Fibroblast of skin of left biceps (primary cell): ENCODE measurements at places on chromosomes 7 and 10.

DNA sequence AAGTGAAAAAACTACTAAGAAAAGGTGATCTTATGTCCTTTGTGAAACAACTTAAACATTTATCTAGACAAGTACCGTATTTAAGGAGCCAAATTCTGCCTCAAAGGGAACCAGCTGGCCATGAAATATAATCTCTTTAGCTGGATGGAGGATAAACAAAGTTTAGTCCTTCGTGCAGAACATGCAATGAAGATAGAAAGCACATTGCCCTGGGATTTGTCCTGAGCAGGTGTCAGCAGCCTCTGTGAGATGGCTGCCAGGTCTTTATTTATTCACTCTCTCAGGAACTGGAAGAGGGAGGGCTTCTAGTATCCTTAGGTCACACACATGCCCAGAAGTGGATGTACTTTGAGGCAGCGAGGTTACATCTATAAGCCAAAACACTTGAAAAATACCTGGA lies 57.4 kb upstream of the CASD1 start:
- no peak for DNase-seq

GRCh38 chr10:114487815-114488536 lies 83.7 kb upstream of the AFAP1L2 start:
- no peak for DNase-seq

DNA sequence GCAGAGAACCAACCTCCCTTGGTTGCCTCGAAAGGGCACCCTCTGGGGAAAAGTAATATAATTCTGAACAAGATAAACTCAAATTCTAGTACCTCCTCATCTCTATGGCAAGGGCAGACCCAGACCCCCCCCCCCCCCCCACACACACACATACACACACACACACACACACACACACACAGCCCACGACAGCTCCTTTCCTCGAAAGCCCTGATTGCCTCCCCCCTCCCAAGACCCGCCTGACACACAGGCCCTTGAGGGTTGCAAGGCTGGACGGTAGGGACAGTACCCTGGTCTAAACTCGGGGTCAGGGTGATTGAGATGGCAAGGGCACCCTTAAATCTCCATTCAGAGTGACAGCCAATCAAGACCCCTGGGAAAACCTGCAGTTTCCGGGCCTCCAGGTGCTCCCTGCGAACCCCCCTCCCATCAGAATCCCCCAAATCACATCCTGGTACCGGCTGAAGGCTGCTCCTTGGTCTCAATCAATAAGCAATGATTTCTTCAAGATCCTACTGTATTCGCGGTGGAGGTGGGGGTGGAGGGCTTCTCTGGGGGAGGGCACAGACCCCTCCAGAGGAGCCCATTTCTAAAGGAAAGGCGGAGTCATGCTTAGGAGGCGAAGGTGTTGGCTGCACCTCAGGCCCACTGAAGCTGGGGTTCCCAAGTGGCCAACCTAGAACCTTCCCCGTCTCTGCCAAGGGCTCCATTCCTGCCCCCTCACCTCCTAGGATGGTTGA lies 100.7 kb downstream of the HIP1 start:
- DNase-seq: no peak

DNA sequence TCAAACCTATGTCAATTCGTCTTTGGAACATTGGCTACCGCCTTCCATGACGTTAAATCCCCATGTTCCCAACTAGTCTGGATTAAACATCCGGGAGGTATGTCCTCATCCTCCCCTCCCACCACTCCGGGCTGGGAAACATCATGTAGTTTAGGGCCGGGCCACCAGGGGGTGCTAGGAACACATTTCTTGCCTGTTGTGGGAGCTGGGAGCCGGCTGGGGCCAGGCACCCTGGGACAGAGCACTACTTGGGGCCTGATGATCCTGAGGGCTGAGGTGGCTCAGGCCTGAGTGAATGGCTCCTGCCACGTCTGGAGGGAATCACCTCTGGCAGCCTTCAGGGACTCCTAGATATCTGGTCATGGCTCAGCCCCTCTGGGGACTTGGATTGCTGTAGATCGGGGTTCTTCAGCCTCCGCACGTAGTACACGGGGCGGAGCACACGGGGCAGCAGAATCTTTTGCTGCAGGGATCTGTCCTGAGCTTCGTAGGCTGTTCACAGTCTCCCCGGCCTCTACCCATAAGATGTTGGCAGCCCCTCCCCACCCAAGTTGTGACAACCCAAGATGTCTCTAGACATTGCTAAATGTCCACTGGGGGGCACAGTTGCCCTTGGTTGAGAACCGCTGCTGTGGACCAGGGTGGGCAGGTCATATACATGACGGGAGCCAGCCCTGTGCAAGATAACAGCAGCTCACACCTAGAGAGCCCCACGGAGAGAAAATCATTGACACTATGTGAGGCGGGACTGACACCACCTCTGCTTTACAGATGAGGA lies 141.2 kb upstream of the ZNF716 start:
- DNase-seq: no peak

DNA sequence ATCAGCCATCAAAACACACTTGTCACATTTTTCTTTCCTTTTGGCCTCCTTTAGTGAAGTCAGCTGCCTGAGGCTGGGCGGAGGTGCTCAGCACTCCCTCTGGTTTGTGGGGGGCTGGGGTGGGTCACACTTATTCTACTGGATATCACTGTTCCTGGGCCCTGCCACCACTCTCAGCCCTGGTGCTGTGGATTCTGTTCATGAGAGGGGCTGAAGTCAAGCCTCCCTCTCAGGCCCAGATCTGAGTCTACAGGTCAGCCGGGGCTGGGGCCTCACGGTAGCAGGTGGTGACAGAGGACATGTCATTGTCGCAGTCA lies 180.8 kb upstream of the TNS3 start:
- DNase-seq: no peak

DNA sequence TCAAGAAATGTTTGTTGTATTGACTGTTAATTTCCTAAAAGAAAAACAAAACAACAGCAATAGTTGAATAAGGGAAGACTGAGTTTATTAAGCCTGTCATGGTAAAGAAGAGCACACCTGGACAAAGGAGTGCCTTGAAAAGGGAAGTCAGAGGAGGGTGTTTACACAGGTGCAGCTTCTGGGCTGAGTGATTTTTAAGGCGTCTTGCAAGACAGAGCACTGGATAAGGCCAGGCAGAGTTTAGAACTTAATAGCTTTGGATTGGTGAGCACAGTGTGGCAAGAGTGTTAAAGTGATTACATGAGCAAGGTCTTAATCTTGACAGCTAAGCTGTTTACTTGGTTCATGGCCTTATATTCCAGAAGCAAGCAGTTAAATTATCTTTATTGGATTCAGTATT lies 423.2 kb downstream of the CNTNAP2 start:
- DNase-seq: no peak

DNA sequence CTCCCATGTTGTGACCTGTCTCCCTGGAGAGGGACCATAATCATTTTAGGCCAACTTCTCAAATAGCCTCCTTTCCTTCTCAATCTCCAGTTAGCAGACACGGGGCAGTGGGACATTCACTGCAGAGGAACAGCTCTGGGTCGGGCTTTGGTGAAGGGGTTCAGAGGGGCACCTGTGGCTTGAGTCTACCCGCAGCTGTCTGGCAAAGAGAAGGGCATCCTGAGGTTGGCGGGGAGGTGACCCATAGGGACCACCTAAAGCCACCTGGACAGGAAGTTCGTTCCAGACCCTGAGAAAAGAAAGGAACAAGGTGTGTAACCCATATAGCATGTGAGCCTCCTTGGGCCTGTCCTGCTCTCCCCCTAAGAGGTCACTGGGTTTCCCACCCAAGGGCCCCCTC lies 155.0 kb downstream of the OAT start:
- DNase-seq: no peak

GRCh38 chr10:107653832-107654287 lies 489.4 kb upstream of the SORCS1 start:
- DNase-seq: peak; percentile 4

- peak; percentile 34 for DNase-seq
Observed at GRCh38 chr10:60236869-60237524, 152.7 kb downstream of the ANK3 start.

DNA sequence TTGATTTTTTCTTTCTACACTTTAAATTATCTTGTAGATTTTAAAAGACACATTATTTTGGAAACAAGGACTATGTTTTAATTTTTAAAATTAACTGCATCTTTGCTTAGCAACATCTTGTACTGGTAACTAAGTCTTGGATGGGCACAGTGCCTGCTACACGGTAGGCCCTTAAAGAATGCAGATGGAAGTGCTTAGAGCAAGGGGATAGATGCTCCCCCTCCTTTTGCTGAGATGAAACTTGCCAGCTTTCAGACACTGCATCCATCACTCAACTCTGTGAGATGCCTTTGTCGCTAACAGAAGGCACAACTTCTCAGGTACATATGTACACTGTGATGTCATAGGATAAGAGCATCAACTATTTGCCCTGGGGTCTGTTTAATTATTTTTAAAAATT lies 103.9 kb downstream of the LRRC18 start:
- DNase-seq: no peak

- no peak for DNase-seq
Observed at GRCh38 chr10:96325719-96326373, 21.6 kb downstream of the DNTT start.

DNA sequence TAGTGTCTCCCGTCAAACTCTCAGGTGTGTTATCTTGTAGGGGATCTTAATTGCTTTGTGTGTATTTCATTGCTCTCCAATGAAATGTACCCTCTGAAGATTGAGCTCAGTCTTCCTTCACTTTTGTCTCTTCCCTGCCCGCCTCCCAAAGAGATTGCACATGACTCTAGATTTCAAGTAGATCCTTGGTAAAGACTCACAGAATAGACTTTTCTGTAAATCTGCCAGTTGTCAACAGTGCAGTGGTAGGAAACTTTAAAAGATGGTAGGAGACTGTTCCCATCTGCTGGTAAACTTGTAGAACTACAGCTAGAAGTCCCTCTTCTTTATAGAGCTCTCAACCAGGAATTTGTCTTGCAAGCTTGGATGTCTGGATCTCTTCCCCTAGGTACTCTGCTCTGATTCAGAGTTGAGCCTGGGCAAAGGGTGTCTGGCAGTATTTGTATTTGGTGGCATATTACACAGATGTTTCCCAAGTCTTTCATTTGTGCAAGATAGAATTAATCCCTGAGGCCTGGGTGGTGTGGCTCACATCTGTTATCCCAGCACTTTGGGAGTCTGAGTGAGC lies 9.6 kb downstream of the CCL26 start:
- DNase-seq: peak; percentile 53

DNA sequence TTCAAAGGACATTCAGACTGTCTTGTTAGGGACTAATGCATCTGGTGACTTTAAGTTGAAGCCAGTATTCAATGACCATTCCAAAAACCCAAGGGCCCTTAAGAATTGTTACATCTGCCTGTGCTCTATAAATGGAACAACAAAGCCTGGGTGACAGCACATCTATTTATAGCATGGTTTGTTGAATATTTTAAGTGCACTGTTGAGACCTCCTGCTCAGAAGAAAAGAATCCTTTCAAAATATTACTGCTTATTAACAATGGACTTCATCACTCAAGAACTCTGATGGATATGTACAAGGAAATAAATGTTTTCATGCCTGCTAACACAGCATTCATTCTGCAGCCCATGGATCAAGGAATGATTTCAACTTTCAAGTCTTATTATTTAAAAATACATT lies 33.1 kb upstream of the CYP26C1 start:
- DNase-seq: no peak

- DNase-seq: no peak
Observed at GRCh38 chr10:76230921-76231285, 799.5 kb downstream of the LRMDA start.

GRCh38 chr10:42866115-42866995 lies 83.8 kb downstream of the BMS1 start:
- DNase-seq: no peak

DNA sequence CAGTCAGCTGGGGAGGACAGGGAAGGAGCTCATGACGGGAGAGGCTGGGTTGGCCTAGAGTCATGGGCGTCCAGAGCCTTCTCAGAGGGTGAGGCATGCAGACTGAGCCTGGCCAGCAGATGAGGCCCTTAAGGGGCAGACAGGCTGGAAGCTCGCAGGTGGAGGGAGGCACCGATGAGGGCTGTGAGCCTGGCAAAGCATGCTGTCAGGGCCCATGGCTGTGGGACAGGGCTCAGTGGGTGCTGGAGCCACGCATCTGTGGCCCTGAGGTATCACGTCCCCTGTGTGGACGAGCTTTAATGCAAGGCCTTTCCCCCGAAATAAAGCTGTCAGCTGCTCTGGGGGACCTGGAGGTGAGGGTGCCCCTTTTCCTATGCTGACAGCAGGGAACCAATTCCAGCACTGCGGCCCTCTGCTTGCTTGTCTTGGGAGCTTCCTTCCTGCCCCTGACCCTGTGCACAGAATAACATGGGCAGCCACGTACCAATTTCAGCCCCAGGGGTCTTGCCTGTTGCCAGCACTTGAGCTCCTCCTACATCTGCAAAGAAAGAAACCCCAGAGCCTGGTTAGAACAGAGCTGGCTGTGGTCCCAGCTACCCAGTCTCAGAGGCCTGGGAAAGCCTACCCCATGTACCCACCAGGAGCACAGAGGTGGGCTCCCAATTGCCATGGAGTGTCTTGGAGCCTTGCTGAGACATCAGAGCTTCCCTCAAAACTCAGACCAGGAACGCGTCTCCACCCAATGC lies 20.6 kb downstream of the TMEM273 start:
- DNase-seq: no peak

DNA sequence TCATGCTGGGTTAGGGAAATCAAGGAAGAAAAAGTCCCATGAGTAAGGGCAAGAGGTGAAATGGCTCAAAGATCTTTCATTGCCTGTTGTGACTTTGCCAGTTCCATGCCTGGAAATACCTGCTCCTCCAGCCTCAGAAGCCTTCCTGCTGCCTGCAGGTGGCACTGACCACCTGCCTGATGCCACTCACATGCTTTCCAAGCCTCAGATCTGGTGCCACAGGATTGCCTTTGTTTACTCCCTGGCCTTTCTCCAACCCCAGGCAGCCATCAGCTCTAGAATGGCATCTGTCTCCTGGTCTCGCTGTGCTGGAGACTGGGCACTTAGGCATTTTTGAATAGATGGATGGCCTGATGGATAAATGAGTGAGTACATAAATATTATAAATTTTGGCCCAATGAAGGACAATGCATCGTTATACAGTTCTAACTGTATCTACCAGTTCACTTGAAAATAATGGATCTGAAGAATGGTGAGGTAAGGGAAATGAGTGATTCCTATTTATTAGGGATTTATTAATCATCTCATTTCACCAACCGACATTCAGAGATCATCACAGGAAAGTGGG lies 657.2 kb downstream of the INHBA start:
- DNase-seq: no peak

DNA sequence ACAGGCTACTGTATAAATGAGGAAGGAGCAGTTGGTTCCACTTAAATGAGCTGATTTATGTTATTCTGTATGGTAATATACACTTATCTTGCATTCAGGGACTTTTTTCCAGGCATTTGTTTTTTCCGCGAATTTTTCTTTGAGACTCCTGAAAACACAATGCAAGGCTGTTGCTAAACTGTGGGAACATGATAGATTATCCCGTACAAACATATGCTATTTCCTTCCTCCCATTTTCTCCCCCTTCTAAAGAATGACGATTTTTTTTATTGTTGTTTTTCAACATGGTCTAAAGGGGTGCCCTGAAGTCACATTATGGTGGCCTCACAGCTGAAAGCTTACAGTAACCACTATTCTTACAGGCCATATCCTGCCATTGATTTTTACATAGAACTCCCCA lies 523.9 kb upstream of the NRP1 start:
- no peak for DNase-seq
